ENCODE measurements at places on chromosomes 5 and 9.
A peak's percentile ranks its signal among the peaks of the same experiment; 100 is the strongest.

- no peak for DNase-seq
- H3K27me3 ChIP-seq: no peaks in the 10 kb centered on the region
- H3K36me3 ChIP-seq: no peaks in the 10 kb centered on the region
- peak overlapping the region; percentile 91 for H3K27ac ChIP-seq
- peaks cover 67% of the 10 kb centered on the region for H3K4me1 ChIP-seq
Observed at GRCh38 chr9:127546125-127546832, 65.8 kb upstream of the STXBP1 start.

DNA sequence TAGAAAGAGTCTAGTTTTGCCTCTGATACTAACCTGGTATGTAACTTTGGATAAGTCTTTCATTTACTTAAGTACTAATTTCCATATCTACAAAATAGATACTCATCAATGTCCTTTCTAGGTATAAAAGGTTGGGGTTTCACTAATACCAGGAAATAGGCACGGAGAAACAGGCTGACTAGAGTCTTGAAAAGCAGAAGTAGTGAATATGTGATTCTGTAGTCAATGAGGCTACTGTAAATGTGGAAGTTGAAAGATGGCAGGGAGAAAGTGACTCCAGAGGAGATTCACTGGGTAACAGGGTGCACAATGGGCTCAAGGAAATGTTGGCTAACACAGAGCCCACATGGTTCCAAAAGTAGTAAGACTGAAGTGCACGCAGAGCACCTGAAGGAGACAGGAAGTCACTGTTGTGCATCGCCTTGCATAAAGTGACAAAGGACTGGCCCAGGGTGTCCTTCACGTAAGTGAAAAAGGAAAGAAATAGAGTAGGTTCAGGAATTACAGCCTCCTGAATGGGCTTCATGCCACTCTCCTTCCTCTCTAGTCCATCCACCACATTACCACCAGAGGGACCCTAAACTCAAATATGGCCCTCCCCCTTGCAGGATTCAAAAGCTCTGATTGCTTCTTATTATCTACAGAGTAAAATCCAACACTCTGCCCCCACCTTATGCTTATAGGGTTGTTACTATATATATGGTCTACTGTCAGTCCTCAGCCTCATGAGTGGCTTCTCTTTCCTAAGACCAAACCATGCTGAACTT is 288.0 kb upstream of the SMARCA2 start:
- no peak overlapping the region for H3K4me3 ChIP-seq
- no peaks in the 10 kb centered on the region for H3K4me1 ChIP-seq
- no peaks in the 10 kb centered on the region for H3K27me3 ChIP-seq
- no peaks in the 10 kb centered on the region for H3K36me3 ChIP-seq

GRCh38 chr9:111598733-111599091 is 735 bp downstream of the PTGR1 start:
- peaks cover 7% of the 10 kb centered on the region for H3K36me3 ChIP-seq
- H3K27ac ChIP-seq: peak overlapping the region; percentile 89
- H3K4me1 ChIP-seq: peaks cover 24% of the 10 kb centered on the region

DNA sequence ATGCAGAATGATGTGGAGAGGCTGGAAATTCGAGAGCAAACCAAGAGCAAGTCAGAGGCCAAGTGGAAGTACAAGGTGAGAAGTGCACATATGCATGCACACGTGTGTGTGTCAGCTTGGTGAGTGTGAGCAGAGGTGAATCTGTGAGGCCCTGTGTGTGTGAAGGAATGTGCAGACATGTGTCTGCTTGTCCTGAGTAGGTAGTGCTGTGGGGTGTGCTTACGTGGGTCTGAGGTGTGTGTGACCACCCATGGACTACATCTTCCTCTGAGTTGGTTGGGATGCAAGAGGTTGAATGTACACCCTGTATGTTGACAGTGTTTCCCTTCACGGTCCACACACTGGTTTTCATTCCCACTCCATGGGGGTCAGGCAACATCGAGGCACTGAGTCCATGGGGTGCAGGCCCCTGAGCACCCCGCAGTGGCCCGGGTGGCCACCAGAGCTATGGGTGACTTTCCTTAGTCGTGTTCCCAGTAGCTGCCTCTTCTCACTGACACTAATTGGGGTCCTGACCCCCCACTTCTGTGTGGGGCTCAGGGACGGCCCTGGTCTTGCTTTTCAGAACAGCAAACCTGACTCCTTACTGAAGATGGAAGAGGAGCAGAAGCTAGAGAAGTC is 86.7 kb downstream of the PHF2 start:
- no peak for DNase-seq
- H3K4me1 ChIP-seq: no peaks in the 10 kb centered on the region
- H3K27me3 ChIP-seq: no peaks in the 10 kb centered on the region
- H3K27ac ChIP-seq: no peak overlapping the region
- H3K4me3 ChIP-seq: no peak overlapping the region

DNA sequence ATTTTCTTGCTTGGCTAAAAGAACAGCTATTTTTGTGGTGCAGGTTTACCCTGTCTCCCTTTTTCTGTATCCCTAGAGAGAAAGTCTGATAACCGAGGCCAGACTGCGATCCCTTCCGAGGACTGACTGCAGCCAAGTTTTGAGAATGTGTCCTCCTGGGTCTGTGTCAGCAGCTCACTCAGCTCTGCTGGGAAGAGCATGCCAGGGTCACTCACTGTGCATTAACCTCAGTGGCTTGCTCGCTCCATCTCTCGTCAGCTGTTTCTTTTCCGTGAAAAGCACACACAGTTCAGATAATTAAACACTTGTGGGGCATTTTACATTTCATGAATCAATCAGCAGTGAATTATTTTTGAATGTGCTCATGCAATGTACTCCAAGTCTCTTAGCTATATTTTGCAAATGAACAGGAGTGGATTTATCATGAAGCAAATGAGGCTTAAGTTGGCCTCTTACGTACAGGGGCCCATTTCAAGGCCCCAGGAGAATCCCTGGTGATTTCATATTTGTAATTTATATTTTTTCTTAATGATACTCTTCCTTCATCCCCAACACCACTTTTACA is 252.1 kb downstream of the SMARCA2 start:
- H3K36me3 ChIP-seq: no peaks in the 10 kb centered on the region
- H3K27ac ChIP-seq: no peak overlapping the region
- H3K4me1 ChIP-seq: no peaks in the 10 kb centered on the region
- DNase-seq: no peak

GRCh38 chr5:105882956-105883481 is 1787.7 kb downstream of the EFNA5 start:
- H3K4me3 ChIP-seq: no peak overlapping the region
- H3K27me3 ChIP-seq: no peaks in the 10 kb centered on the region
- H3K27ac ChIP-seq: no peak overlapping the region
- no peaks in the 10 kb centered on the region for H3K4me1 ChIP-seq
- no peak for DNase-seq
- H3K36me3 ChIP-seq: no peaks in the 10 kb centered on the region

GRCh38 chr5:171444582-171444981 is 25.1 kb downstream of the FGF18 start:
- no peaks in the 10 kb centered on the region for H3K27me3 ChIP-seq
- no peaks in the 10 kb centered on the region for H3K36me3 ChIP-seq
- DNase-seq: no peak

DNA sequence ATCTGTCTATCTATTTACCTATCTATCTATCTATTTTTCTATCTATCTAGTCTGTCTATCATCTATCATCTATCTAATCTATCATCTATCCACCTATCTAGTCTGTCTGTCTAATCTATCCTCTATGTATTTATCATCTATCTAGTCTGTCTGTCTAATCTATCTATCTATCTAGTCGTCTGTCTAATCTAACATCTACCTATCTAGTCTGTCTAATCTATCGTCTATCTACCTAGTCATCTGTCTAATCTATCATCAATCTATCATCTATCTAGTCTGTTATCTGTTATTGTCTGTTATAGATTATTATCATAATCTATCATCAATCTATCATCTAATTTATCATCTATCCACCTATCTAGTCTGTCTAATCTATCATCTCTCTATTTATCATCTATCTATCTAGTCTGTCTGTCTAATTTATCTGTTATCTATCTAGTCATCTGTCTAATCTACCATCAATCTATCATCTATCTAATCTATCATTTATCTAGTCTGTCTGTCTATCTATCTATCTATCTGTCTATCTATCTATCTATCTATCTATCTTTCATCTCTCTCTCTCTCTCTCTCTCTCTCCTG is 80.2 kb upstream of the ZNF618 start:
- no peak for DNase-seq
- H3K36me3 ChIP-seq: no peaks in the 10 kb centered on the region
- H3K27me3 ChIP-seq: no peaks in the 10 kb centered on the region

All from sigmoid colon (tissue), 7 donors.